Fibroblast of skin of abdomen (primary cell): ENCODE measurements at places on chromosomes 16 and 17.

DNA sequence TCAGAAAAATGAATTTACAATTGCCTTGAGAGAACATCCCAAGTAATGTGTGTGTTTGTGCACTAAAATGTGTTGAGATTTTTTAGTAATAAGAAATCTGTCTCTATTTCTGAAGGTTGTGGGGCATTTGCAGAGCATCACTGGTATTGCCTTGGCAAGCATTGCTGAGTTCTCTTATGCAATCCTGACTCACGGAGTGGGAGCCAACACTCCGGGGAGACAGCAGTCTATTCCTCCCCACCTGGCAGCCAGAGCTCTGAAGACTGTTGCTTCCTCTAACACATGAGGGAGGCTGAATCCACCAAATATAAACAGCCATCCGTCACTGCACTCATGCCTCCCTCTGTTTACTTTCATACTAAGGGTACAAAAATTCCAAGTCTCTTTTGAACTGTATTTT lies 10.6 kb downstream of the CNTD1 start:
- peak; percentile 74 for DNase-seq

DNA sequence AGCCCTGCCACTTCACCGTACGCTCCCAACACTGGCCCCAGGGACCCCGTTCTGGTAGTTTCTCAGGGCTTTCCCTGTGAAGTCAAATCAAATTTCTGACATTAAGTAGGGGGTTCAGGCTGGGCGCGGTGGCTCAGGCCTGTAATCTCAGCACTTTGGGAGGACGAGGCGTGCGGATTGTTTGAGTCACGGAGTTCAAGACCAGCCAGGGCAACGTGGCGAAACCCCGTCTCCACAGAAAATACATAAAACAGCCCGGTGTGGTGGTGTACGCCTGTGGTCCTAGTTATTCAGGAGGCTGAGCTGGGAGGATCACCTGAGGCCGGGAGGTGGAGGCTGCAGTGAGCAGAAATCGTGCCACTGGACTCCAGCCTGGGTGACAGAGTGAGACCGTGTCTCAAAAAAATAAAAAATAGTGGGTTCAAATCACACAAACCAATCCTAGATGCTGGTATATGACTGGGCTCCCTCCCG lies 632 bp downstream of the CYBC1 start:
- DNase-seq, result no peak

DNA sequence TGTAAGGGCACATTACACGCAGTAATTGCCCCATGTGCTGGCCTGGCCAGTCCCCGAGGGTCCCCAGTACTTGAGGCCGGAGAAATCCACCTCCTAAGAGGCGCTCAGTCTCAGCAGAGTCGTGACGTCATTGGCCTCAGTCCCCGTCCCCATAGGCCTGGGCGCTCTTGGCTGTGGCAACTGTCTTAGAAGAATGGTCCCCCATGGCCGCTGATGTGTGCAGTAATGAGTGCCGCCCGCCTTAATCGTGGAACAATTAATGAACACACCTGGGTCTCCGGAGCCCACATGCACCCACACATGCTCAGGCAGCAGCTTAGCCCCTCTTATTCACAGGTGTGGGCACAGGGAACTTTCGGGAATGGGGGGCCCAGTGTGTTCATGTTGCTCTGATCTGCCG lies 86.5 kb upstream of the PLCG2 start:
- DNase-seq, result no peak

- DNase-seq, result peak; percentile 79
These were observed 235.6 kb downstream of the ZNF423 start for GRCh38 chr16:49620158-49620868.

- peak; percentile 98 for DNase-seq
These were observed 346.9 kb upstream of the PSMD7 start for GRCh38 chr16:73949574-73950320.

DNA sequence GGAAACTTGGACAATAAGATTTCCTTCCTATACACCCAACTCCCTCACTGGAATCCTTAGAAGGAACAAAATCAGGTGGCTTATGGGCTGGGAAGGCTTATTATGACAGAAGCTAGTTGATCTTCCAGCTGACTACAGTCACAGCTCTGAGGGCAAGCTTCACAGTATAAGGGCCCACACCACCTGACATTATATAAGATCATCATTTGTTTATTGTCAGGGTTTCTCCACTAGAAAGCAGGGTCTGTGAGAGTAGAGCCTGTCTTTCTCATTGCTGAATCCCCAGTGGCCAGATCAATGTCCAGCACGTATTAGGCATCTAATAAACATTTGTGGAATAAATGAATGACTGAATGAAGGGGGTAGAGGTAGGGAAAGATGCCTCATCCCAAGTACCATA lies 57.8 kb upstream of the PHOSPHO1 start:
- DNase-seq, result no peak

DNA sequence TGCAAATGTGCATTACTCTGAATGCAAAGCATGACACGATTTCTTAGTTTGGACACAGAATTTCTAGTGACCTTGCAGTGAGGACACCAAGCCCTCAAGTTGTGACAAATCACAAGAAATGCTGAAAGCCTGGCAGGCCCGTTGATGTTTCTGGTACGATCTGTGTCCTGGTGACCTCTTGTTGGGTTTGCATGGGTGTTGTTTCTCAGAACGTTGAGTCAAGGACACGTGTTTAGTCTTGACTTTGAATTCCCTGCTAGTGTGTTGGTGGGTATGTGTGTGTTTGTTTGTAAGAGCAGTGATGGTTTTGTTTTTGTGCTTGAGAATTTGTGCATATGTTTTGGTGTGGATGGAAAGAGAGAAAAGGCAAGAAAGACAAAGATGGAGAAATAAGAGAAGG lies 37.8 kb upstream of the MAF start:
- DNase-seq, result no peak

DNA sequence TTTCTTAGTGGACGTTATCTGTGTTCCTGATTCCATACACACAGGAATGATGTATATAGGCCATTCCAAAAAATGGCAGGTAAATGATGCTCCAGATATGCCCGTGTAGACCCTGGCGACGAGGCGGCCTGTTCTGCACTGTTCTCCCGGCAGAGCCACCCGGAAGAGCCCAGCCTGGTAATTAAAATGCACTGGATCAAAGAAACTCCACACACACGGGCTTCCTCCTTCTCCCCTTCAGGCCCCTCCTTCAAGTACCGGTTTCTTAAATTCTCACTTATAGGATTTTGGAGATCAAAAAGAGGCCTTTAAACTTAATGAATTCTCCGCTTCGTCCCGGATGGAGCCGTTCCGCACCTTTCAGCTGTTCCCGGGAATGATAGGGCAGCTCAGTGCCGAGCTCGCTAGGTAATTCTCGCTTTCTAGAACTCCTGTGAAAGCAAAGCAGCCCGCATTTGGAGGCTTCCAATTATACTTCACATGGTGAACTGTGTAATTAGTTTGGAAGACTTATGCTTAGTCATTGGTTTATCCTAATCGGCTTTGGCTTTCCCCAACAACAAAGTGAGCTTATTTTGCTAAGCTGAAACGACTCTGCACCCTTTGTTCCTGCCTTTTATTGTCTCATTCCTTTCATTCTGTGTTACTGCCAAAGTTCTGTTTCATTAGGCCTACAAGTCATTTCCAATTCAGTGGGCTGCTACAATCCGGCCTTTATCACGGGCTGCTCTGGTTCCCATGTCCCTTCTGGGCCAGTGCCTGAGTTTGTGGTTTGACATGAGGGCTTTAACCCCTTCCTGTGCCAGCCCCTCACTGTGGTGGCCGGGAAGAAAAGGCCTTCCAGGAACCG lies 150.0 kb downstream of the MSI2 start:
- DNase-seq, result peak; percentile 8

GRCh38 chr17:65109990-65110680 lies 27.0 kb upstream of the RGS9 start:
- DNase-seq, result peak; percentile 59

DNA sequence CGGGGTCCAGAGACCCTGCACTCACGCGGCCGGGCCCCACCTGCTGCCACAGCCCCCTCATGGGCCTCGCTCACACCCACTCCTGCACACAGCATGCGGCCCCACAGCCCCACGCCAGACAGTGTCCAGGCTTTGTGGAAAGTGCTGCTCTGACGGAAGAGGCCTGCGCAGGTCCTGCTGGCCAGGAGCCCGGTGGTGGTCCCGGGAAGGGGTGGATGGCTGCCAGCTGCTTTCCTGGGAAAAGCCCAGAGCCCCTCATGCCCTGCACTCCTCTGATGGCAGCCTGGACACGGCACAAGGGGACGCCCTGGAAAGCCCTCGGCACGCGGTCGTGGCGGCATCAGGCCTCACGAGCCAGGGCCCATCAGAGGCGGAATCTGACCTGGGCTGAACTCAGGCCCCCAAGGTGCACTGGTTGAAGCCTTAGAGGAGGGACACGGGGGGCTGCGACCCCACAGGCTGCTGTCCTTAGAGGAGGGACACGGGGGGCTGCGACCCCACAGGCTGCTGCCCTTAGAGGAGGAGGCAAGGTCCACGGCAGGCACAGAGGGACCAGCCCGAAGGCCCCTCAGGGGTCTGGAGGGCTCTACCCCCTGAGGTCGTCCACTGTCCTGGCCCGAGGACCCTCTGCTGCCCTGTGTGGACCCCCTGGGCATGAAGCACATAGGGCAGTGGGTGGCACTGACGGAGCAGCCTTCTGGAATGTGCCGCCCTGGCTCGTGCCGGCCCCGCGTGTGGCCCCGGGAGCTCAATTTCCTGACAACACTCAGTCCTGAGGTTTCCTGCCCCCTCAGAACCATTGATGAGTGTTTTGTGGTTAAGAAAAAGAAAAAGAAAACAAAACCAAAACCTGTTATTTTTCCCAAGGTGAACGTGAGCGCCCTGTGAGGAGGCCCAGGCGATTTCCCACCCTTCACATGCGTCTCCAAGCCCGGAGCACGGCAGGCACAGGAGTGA lies 22.1 kb downstream of the SOX8 start:
- no peak for DNase-seq

- no peak for DNase-seq
These were observed 80.5 kb upstream of the CLEC18B start for GRCh38 chr16:74501484-74502478.

DNA sequence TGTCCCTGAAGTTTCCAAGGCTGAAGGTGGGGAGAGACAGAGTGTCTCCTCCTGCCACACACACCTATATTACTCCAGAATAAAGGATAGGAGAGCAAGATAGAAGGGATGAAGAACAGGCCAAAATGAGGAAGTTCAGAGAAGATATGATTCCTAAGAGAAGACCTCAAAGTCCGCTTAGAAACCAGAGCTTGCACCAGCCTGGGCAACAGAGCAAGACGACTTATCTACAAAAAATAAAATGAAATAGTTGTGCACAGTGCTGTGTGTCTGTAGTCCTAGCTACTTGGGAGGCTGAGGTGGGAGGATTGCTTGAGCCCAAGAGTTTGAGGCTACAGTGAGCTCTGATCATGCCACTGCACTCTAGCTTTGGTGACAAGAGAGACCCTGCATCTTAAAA lies 128.2 kb downstream of the HS3ST3B1 start:
- DNase-seq, result no peak

DNA sequence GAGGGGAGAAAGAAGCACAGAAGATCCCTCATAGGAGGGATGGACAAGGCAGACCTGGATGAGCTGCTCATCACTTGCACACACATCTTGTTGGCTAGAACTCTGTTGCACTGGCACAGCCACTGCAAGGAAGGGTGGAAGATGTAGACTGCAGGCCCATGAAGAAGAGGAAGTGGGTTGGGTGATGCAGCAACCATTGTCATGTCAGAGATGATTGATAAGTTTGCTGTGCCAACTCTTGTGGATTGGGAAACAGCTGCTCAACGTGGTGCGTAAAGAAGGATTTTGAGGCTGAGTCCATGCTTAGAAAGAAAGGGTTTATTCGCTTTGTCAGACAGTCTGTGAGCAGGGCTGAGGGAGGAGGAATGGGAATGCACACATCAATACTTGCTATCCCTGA lies 161.4 kb upstream of the MPHOSPH6 start:
- DNase-seq, result no peak

DNA sequence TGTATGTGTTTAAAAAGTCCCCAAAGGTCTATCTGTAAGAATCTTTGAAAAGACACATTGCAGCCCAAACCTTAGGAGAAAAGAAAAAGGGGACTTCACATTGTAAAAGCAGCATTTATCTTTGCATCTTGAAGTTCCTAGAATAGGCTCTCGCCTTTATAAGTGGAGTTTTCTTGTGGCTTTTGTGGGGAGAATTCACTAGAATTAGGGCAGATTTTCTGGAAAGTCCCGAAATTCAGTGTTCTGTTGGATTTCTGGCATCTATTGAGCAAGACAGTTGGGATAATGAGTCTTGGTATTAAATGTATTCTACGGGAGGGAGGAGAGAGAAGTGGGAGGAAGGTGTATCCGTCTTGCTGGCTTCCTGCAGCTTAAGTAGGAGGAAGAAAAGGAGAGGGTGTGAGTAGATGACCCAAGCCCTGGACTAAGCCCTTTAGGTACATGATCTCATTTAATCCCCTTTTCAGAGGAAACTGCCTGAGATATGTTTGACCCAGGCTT lies 62.6 kb downstream of the PRKCA start:
- DNase-seq, result no peak

DNA sequence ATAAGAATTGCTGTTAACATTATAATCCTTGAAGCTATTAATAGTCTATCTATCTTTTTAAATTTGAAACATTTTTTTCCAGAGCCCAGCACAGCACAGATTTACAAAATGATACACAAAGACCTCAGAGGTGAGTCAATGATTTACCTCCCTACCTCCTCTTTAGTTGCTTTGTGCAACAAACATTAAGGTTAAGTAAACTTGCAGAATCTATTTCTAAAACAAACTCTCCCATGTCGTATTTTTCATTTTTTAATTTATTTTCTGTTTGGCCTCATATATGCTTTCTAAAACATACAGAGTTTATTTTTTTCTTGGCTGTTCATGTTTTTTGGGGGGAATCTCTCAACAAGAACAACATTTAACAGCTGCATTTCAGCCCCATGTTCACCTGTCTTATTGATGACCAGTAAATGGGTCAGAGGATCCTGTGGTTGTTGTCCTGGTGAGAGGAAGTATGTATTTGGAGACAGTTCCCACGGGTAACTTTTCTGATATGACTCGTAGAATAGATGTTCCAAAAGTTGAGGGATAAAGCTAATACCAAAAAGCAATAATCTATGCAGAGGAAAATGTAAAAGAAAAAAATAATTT lies 42.6 kb downstream of the ABCA9 start:
- DNase-seq, result no peak

DNA sequence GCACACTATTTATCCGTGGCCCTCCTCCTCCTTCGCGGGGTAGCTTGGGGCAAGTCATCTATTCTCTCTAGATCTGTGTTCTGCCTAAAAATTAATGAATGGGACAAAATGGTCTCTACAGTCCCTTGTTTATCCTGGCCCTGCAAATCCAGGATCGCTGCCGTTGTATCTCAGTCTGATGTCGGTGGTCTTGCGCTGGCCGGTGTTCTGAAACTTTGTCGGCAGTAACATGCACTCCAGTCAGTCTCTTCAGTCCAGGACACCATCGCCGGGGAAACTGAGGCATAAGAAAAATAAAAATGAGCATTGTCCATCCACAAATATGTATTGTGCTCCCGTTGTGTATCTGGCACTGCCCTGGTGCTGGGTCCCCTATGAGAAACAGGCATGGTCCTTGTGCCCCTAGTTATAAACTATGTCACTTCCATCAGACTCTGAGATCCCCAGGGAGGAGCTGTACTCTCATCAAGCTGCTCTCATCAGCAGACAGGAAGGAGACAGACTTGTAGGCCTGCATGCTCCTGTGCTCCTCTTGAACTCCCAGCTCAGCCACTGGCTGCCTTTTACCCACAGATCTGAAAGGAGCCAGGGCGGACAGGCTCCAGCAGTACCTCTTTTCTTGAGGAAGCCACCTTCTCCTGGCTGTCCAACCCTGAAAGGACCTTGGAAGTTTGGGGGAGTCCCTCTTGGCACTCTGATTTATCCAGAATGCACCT lies 13.7 kb upstream of the CA4 start:
- DNase-seq, result no peak
